ENCODE measurements at places on chromosomes 16 and 17.

DNA sequence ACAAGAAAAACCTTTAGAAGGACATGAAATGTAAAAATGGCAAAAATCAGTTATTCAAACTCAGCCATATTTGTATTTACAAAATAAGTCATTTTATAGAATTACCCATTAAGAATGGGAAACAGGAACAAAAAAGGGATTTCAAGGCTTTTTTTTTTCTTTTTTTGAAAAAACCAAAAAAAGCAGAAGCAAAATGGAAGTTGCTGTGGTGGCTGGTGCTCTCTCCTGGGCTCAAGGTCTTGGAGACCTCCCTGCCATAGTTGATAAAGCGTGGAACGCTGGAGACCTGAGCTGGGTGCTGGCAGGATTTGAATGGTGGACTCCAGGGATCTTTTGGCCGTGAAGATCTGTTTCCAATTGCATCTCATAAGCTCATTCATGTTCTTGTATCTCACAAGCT lies 3.1 kb downstream of the PLCG2 start:
- DNase-seq, result no peak

DNA sequence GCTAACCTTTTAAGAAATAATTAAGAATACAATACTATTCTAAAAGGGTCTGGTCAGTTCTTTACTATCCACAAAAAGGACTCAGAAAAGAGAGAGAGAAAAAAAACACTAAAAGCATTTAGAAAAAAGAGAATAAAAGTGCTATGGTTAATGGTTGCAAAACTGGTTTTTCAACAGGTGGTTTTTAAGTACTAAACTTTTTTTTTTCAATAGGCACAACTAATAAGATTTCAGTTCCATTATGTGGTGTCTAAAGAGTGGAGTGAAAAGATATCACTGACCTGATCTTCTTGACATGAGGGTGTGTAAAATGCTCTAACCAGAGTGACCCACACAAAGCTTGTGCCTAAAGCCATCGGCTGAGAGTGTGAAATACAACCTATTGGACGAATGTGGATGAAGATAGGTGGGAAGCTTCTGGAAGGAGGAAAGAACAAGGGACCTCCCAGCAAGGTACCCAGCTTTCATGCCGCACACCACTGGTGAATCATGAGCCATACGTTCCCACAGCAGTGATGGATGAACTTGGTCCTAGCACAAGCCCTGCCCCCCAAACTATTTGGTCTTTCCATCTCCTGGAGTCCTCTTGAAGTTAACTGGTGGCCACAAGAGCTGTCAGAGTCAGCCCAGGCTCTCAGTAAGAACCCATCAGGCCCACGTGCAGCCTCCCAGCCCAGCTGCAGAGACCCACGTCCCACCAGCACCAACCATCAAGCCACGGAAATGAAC lies 103.0 kb downstream of the ZFHX3 start:
- no peak for DNase-seq

DNA sequence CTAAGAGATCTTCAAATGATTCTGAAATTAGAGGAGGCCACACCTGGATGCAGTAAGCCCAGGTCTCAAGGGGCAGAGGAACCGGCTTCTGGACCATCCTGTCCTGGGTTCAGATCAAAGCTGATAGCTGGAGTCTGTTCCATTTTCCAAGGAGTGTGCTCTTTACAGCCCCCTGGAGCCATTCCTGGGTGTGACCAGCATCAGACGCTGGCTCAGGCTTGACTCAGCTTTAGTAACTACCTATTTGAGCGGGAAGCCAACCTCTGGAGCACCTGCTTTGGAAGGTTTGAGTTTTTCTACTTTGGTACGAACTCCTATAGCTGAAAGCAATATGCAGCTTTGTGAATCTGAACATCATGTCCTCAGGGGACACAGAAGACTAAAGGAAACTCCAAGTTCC lies 12.9 kb upstream of the BBS2 start:
- DNase-seq, result no peak

GRCh38 chr17:44780845-44781480 lies 22.2 kb downstream of the ADAM11 start:
- no peak for DNase-seq

DNA sequence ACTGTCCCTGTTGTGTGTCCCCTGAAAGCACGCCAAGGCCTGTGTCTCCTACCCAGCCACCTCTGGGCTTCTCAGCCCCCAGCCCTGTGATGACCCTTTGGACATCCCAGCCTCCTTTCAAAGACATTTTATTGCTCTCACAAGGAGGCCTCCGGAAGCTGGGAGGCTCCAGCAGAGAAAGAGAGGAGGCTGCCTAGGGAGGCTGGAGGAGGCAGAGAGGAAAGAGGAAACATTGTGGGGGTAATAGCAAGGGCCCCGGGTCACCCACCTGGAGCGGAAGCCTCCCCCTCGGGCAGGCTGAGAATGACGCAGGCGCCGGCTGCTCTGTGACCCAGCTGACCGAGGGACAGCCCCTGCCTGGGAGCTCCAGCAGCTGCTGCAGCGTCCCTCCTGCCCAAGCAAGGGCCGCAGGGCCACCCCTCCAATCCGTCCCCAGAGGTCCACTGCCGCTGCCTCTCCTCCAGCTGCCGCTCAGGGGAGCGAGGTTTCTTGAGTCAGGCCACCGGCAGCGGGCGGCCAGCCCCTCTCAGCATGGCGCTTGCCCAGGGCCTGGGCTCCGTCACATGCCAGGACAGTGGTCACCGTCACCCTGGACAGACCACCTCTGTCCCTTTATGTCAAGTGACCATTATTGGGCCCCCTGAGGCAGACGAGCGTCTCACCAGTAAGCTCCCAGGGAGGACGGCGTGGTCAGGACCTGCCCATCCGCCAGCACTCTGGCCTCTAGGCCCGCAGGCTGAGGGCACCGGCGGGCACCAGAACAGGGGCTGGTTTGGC lies 29.3 kb downstream of the ACTG1 start:
- DNase-seq, result no peak

GRCh38 chr17:35942588-35943186 lies 826 bp downstream of the LYZL6 start:
- DNase-seq, result no peak

DNA sequence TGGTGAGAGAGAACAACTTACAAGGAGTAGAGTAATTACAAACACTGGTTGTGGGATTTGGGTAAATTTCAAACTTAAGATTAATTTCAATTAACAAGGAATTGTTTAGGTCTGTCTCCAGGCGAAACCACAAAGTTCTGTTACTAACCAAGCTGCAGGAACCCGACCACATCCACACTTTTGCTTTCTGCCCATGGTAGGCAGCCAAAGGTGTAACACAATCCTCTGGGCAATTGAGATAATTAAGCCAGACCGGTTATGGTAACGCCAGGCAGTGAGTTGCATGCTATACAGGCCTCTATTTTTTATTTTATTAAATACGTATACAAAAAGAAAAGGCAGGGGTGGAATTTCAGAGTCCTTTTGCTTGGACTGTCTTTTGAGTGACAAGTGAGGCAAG lies 12.0 kb downstream of the KCNJ2 start:
- no peak for DNase-seq

GRCh38 chr16:50024207-50024606 lies 818 bp upstream of the CNEP1R1 start:
- no peak for DNase-seq

- peak; percentile 42 for DNase-seq
Observed at GRCh38 chr16:2486645-2487516, 12.0 kb downstream of the TBC1D24 start.

DNA sequence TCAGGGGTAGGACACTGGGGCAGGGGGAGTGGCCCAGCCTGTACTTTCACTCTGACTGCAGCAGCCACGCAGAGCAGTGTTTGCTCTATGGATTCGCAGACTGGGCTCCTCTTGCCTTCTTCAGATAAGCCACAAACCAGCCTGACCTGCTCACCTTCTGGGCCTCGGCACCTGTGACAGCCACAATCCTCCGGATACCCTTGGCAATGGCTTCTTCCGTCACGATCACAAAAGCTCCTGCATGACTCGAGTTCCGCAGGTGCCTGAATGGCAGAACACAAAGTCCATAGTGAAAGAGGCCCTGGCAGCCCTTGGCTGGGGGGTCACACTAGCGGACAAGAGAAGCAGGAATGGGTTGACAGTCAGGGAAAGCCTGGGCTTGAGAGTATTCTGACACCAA lies 3.8 kb upstream of the EXOSC6 start:
- DNase-seq, result no peak

DNA sequence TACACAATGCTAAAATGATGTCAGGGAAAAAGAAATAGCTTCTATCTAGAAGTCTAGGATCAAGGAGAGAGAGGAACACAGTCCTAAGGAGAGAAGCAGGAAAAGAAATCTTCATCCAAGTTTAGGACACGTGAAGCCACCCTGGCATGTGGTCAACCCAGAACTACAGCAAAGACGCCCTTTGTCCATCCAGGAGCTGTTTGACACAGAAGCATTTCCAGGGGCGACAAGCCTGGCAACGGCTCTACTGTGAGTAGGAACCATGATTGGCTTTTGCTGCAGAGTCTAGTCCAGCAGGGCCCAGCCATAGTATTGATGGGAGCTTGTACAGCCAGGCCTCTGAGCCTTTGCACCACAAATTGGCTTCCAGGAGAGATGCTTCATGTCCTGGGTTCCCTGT lies 185.4 kb upstream of the RPL38 start:
- no peak for DNase-seq

DNA sequence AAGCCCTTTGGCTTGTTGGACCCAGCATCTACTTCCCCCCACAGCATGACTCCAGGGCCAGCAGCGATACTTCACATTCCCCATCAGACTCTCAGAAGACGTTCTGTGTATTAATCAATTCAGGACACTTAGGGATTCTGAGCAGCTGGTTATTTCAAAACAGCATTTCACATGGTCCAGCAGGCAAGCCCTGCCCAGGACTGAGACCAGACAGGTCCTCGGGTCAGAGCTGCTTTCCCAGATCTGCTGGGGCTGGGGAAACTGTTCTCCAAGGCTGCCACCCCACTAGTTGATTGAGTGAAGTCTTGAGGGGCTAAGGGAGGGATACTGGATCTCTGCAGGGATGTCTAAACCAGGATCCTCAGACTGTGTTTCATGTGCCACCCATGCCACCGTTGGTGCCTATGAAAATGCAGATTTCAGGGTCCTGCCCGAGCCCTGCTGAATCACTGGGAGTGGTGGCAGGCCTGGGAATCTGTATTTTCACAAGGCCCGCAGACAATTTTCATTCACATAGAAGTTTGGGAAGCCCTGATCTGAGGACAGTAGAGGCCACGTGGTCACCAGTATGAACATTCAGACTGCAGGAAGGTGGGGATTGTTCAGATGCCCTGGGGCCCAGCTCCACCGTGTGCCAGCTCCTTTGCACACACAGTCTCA lies 40.6 kb upstream of the CDH5 start:
- DNase-seq, result no peak

- DNase-seq, result no peak
Observed at GRCh38 chr17:62630365-62631085, 3.1 kb downstream of the MRC2 start.

GRCh38 chr17:28446716-28447395 lies 26.6 kb upstream of the SLC13A2 start:
- DNase-seq, result no peak

DNA sequence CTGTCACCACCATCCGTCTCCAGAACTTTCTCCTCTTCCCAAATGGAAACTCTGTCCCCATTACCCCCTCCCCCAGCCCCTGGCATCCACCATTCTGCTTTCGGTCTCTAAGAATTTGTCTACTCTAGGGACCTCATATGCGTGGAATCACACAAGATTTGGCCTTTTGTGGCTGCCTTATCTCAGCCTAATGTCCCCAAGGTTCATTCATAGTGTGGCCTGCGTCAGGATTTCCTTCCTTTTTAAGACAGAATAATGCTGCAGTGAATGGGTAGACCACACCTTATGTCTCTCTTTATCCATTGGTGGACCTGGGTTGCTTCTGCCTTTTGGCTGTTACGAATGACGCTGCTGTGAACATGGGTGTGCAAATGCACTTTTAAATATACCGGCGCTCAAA lies 139.7 kb upstream of the PLCG2 start:
- no peak for DNase-seq

DNA sequence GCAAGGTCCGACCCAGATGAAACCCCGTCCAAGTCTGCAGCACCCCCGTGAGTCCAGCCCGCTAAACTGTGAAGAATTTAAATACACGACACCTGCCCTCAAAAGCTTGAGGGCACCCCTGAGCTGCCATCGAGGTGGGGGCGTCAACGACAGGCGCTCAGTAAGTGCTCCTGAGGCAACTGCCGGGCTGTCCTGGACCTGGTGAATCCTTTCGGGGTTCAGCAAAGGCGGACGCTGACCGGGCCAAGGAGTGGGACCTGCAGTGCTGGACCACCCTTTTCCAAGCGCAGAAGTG lies 512 bp upstream of the ENDOV start:
- DNase-seq, result no peak

DNA sequence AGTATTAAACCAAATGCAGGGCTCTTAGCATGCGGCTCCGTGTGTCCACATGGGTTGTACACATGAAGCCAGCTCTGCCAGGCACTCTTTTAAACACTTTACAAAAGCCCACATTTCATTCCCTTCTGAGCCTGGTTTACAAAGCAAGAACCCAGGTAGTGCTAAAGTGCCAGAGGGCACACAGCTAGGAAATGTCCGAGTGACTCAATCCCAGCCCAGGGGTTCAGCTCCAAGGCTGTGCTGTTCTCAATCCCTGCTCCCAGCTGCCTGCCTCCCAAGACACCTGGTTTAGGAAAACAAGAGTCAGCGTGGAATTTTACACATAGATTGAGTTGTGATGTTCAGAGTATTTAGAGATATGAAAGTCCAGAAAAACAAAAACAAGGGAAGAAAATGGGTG lies 13.3 kb upstream of the DCAF7 start:
- DNase-seq, result no peak

DNA sequence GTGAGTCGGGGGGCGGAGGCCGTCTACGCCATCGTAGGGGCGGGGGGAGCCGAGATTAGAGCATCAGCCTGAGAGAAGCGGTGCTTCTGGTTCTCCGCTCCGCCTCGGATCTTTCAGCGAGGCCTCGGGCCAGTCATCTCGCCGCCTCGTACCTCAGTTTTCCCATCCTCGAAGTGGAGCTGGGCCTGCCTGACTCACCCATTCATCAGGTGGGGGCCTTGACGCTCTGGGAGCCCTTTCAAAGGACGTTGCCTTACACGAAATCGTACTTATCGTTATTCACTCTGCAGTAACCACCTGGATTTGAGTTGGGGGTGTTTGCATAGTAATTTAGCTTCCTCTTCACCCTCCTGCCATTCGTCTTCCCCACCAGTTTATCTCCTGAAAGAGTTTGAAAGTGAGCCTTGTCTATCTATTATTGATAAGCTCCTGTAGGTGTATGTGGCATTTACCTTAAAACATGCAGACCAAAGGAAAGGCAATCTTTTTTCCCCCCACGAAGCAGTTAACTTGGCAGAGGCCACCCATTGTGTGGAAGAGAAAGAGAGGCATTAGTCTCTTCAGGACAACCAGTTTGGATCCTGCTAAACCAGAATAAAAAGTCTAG lies 674 bp downstream of the TAF15 start:
- DNase-seq, result no peak

- DNase-seq, result no peak
Observed at GRCh38 chr16:28098171-28098958, 34.9 kb upstream of the GSG1L start.

- no peak for DNase-seq
Observed at GRCh38 chr16:1818873-1819525, 7.6 kb downstream of the HAGH start.
